Activated B cell treated with CpG ODN at 0.5 μM for 24 hours (primary cell): ENCODE measurements at places on chromosomes 1 and 21. TPM values are rescaled to one million over a fixed set of nuclear protein-coding genes. Genes with fewer than 3 reads are reported as not detected.

GRCh38 chr1:966704-967300 lies 520 bp downstream of the PLEKHN1 start:
- peaks cover 6% of the 10 kb centered on the region for H3K27me3 ChIP-seq
- no peak overlapping the region for H3K27ac ChIP-seq
- peaks cover 1% of the 10 kb centered on the region for H3K36me3 ChIP-seq
- H3K4me1 ChIP-seq: peaks cover 8% of the 10 kb centered on the region
- H3K4me3 ChIP-seq: peak overlapping the region; percentile 83

DNA sequence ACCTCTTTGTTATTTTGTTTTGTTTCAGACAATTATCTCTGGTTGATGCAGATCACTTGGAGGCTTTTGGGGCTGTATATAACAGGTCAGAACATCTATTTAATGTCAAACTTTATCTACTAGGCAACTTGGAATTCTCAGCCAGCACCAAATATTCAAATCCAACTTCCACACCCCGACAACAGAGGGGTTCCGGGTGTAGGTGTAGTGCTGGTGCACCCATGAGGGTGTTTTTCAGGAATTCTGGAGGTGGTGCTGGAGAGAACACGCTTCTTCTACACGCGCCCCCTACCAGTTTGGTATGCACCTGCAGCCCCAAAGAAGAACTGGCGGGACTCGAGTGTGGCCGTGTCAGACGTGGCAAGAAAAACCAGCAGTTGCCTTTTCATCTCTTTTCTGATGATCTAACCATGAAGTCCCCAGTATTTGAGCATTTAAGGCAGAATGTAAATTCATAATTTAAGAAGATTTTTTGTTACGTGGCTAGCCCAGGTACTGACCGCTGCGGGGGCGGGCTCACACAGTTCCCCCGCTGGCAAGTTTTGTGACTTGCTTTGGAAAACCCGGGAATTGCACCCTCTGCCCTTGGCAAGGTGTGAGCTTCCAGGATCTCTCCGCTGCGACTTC lies 462 bp upstream of the TLCD4 start:
- peak overlapping the region; percentile 74 for H3K27ac ChIP-seq
- H3K4me1 ChIP-seq: peaks cover 7% of the 10 kb centered on the region
- peaks cover 2% of the 10 kb centered on the region for H3K36me3 ChIP-seq
- H3K4me3 ChIP-seq: peak overlapping the region; percentile 93

- no peaks in the 10 kb centered on the region for H3K27me3 ChIP-seq
- H3K27ac ChIP-seq: no peak overlapping the region
- DNase-seq: no peak
- peaks cover 90% of the 10 kb centered on the region for H3K36me3 ChIP-seq
- H3K4me3 ChIP-seq: no peak overlapping the region
Measured at GRCh38 chr1:156320560-156320959, 17.5 kb downstream of the CCT3 start.

DNA sequence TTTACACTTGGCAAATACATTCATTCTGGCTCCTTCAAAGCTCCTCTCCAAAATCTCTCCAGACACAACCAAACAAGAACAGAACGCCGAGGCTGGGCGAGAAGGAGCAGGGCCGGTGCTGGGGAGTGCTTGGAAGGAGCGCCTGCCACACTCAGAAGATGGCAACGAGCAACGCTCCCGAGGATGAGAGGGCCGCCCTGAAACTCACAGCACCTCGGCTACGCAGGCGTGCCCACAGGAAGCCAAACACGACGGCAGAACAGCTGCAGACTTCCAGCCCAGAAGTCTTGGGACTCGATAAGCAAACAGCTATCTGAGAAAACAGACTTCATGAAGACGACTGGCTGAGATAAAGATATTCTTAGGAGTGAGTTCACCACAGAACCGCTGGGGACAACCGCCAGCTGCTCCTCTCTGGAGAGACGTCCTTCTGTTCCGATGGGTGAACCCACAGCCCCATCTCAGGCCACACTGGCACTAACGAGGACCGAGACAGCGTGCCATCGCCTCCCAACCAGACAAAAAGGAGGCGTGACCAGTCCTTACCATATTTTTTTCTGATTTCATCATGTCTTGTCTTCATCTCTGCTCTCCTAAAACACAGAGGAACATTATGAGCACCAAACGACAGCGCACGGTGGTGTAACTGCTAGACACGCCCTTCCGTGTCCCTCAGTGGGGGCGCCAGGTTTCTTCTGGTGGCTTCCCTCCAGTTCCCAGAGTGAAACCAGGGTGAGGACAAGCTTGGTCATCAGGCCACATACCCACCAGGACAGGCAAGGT lies 18.6 kb downstream of the PTTG1IP start:
- no peaks in the 10 kb centered on the region for H3K27me3 ChIP-seq
- DNase-seq: no peak
- peaks cover 6% of the 10 kb centered on the region for H3K4me1 ChIP-seq
- H3K36me3 ChIP-seq: peaks cover 90% of the 10 kb centered on the region
- H3K4me3 ChIP-seq: no peak overlapping the region
- no peak overlapping the region for H3K27ac ChIP-seq

Gene MMEL1
- total RNA-seq: not detected in 2 replicates

Gene NMNAT2
- not detected in 2 replicates for total RNA-seq

Gene PLA2G2F
- total RNA-seq: not detected in 2 replicates
